ENCODE measurements at places on chromosomes 2 and 18.

DNA sequence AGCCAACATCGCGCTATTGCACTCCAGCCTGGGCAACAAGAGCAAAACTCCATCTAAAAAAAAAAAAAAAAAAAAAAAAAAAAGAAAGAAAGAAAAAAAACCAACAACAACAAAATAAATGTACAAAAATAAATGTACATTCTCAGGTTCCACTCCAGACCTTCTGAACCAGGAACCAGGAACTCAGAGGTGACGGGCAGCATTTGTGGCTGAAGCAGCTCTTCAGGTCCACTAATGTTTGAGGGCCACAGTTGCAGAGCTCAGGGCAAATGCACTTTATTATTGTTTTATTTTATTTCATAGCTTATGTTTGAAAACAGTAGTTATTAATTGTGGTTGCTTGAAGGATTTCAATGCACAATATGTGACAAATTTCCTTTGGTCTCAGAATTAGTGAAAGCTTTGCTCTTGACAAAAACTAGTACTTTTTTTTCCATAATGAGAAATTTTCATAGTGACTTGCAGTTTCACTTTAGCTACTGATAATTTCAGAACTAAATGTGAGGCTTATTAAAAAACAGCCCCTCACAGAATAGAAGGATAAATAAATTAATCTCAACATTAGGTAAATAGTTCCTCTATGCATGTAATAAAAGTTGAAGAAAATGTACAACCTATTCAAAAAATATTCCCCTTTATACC, 378.4 kb upstream of the SPHKAP start:
- H3K36me3 ChIP-seq = no peaks in the 10 kb centered on the region
- no peak overlapping the region for H3K27ac ChIP-seq

DNA sequence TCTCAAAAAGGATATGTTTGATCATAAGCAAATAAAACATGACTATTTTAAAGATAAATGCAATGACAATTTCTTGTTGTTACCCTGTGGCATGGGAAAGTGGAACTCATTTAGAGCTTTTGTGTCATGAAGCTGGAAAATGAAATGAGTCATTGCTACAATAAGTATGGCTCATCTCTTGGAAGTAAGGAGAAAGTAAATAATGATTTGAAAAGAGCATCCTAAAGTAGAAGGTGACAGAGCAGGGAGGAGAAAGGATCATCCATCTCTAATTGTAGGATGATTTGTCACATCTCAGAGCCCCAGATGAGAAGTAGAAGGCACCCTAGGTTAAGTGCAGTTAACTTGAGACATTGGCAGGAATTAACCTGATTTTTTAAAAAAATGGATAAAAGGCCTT, 200.5 kb downstream of the CPS1 start:
- H3K27me3 ChIP-seq = no peaks in the 10 kb centered on the region
- H3K4me1 ChIP-seq = no peaks in the 10 kb centered on the region
- no peak overlapping the region for H3K4me3 ChIP-seq

GRCh38 chr2:230153390-230153976, 66.3 kb downstream of the SP110 start:
- H3K4me1 ChIP-seq = no peaks in the 10 kb centered on the region
- no peak for DNase-seq
- H3K27me3 ChIP-seq = no peaks in the 10 kb centered on the region
- H3K36me3 ChIP-seq = no peaks in the 10 kb centered on the region
- H3K27ac ChIP-seq = no peak overlapping the region

GRCh38 chr2:175168564-175168945, 552 bp upstream of the ATF2 start:
- no peaks in the 10 kb centered on the region for H3K36me3 ChIP-seq
- peak overlapping the region; percentile 98 for H3K27ac ChIP-seq
- peaks cover 14% of the 10 kb centered on the region for H3K4me1 ChIP-seq
- DNase-seq = no peak
- H3K4me3 ChIP-seq = peak overlapping the region; percentile 93

GRCh38 chr2:3532941-3533340, 13.6 kb upstream of the ADI1 start:
- peaks cover 5% of the 10 kb centered on the region for H3K36me3 ChIP-seq
- H3K4me3 ChIP-seq = no peak overlapping the region
- H3K4me1 ChIP-seq = peaks cover 14% of the 10 kb centered on the region
- no peak for DNase-seq

DNA sequence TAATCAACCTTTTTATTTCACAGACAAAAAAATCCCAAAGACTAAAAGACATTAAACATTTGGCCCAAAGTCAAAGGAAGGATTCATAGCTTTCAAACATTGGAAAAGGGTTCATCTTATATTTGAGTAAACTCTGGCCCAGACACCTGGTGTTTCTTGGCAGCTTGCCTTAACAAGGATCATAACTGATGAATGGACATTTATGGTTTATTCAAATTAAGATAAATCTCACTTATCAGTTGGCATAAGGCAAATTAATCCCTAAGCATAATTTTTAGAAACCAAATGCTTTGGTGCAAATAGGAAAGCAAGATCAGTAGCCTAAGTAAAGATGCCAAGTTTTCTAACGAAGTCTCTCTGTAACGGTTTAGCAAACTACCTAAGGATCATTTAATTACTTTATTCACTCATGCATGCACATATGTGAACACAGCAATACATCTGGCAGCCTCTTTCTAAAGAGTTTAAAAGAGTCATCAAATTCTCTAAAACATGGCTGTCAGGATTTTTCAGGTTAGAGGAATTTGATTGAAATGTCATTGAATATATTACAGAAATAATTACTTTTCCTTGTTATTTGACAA, 323.4 kb upstream of the RBMS1 start:
- no peaks in the 10 kb centered on the region for H3K27me3 ChIP-seq
- H3K36me3 ChIP-seq = no peaks in the 10 kb centered on the region
- H3K4me3 ChIP-seq = no peak overlapping the region

- H3K4me1 ChIP-seq = no peaks in the 10 kb centered on the region
- no peak overlapping the region for H3K27ac ChIP-seq
- no peak overlapping the region for H3K4me3 ChIP-seq
- H3K36me3 ChIP-seq = no peaks in the 10 kb centered on the region
- no peak for DNase-seq
- H3K27me3 ChIP-seq = no peaks in the 10 kb centered on the region
Measured at GRCh38 chr18:67342159-67342558, 174.4 kb downstream of the DSEL start.

- no peaks in the 10 kb centered on the region for H3K4me1 ChIP-seq
- H3K27ac ChIP-seq = no peak overlapping the region
- no peak overlapping the region for H3K4me3 ChIP-seq
- no peak for DNase-seq
Measured at GRCh38 chr18:59660786-59661743, 36.2 kb downstream of the CCBE1 start.

- H3K4me3 ChIP-seq = no peak overlapping the region
- H3K27me3 ChIP-seq = no peaks in the 10 kb centered on the region
- no peak overlapping the region for H3K27ac ChIP-seq
- H3K4me1 ChIP-seq = no peaks in the 10 kb centered on the region
- no peaks in the 10 kb centered on the region for H3K36me3 ChIP-seq
Measured at GRCh38 chr2:176926453-176926852, 286.1 kb upstream of the HNRNPA3 start.

DNA sequence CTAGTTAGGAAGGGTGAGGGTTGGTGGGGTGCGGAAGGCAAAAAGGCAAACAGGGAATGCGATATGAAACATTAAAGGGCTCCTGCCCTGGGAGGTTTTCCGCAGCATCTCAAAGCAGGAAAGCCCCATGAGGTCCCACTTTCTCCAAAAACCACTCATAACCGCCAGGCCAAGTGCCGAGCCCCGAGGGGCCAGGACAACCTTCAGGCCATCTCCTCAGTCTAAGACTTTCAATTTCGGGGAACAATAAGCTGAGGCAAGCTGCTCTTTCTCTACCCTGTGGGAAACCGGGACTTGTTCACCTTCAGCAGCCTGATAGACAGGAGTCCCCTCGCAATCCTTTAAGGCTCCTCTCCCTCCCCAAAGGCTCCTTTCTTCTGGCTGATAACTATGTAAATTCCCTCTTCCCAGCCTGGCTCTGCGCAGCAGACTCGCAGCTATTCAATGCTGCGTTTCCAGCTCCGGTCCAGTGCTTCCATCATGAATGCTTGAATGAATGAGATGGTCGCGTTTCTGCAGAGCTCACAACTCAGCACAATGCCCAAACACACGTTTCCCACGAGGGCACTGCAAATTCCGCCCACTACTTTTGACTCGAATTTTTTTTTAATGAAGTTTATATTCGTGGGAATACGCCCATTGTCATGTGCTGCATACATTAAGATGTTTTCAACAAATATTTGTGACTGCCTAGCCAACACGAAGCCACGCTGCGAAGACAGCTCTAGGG, 1.4 kb downstream of the LAMA1 start:
- peaks cover 62% of the 10 kb centered on the region for H3K27me3 ChIP-seq
- H3K27ac ChIP-seq = no peak overlapping the region
- H3K4me1 ChIP-seq = peaks cover 10% of the 10 kb centered on the region
- DNase-seq = no peak

GRCh38 chr2:235661167-235661937, 167.5 kb downstream of the AGAP1 start:
- no peak overlapping the region for H3K27ac ChIP-seq
- peaks cover 15% of the 10 kb centered on the region for H3K4me1 ChIP-seq
- H3K36me3 ChIP-seq = no peaks in the 10 kb centered on the region
- H3K4me3 ChIP-seq = no peak overlapping the region
- no peaks in the 10 kb centered on the region for H3K27me3 ChIP-seq

DNA sequence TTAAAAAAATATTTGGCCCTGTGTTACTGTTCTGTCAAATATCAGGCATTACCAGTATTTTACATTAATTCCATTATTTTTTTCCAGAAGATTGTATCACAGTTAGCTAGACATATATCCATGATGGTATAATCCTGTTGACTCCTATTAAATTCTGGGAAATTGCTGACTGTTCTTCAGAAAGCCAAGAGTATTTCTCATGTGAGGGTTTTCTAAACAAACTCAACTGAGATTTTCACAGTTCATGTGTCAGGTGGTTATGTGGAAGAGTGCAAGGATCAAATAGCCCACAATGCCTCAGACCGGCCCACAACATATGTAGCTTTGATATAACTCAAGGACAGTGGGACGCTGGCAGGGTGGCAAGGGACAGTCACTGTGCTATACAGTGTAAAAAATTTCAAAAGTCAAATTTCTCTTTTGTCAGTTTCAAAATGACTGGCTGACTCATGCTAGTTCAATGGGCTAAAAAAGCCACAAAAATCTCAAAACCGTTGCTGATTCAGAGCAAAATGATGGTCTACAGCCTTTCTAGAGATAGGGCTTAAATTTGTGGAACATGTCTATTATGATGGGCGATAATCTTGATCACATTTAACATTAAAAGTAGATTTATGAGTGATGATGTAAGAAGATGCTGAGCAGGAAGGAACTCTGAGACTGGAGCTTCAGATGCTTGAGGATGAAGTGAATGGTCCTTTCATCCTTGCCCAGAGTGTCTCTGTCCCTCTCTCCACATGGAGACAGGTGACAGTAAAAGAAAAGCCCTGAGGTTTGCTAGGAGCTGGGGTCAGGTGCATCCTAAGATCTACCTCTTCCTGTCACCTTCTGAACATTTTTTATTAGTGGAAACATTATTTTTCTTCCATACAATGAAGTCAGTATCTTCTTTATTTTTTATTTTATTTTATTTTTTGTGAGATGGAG, 175.8 kb upstream of the PIEZO2 start:
- peak overlapping the region; percentile 66 for H3K27ac ChIP-seq
- no peaks in the 10 kb centered on the region for H3K27me3 ChIP-seq
- no peaks in the 10 kb centered on the region for H3K36me3 ChIP-seq
- no peak for DNase-seq
- peaks cover 29% of the 10 kb centered on the region for H3K4me1 ChIP-seq

GRCh38 chr18:79440316-79441110, 44.8 kb downstream of the NFATC1 start:
- H3K4me1 ChIP-seq = peaks cover 55% of the 10 kb centered on the region
- H3K27me3 ChIP-seq = no peaks in the 10 kb centered on the region
- peak overlapping the region; percentile 81 for H3K27ac ChIP-seq
- no peaks in the 10 kb centered on the region for H3K36me3 ChIP-seq
- no peak overlapping the region for H3K4me3 ChIP-seq
- DNase-seq = peak; percentile 27

DNA sequence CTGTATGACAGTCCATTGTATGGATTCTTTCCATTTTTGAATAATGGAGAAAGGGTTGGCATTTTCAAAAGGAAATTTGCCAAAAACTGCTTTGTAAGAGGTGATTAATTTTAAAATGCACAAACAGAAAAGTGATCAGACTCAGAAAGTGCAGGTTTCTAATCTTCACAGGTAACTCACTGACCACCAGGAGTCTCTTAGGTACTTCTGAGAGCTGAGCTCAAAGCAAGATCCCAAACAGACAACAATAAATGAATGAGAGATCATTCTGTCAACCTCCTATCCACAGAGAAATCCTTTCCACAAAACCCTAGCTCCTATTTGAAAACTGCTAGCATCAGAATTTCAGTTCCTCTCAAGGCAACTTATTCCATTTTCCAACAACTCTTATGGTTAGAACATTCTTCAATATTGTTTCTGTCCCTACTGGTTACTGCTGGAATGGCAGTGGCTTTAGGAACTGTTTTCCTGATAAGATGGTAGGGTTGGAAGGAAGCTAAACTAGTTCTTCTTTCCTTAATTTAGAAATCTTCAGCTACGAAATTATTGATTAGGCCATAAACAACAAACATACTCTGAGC, 20.6 kb upstream of the HAAO start:
- no peaks in the 10 kb centered on the region for H3K36me3 ChIP-seq
- no peaks in the 10 kb centered on the region for H3K27me3 ChIP-seq
- H3K27ac ChIP-seq = no peak overlapping the region
- no peak overlapping the region for H3K4me3 ChIP-seq
- peaks cover 11% of the 10 kb centered on the region for H3K4me1 ChIP-seq

- H3K27ac ChIP-seq = no peak overlapping the region
- H3K36me3 ChIP-seq = no peaks in the 10 kb centered on the region
- H3K27me3 ChIP-seq = no peaks in the 10 kb centered on the region
- DNase-seq = no peak
Measured at GRCh38 chr2:167708998-167709397, 538.4 kb downstream of the STK39 start.

DNA sequence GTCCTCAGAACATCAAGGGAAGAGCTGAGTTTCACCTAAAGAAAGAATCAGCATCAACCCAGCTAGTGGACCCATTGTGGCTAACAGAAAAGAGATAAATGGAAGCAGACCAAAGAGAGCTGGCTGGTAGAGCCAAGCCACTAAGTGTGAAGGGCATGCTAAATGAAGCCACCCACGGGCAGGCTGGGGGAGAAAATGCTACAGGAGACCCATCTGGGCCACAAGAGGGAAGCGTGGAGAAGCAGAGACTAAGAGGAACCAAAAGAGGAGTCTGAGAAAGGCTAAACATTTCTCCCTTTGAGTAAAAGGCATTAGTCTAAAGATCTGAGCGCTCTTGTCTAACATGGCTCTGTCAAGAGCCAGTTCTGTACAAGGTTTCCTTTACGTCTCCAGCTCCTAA, 15.8 kb downstream of the CWC22 start:
- no peak overlapping the region for H3K4me3 ChIP-seq
- H3K4me1 ChIP-seq = no peaks in the 10 kb centered on the region
- H3K27ac ChIP-seq = no peak overlapping the region
- H3K27me3 ChIP-seq = no peaks in the 10 kb centered on the region
- no peak for DNase-seq

GRCh38 chr2:65429786-65430602, 2.4 kb downstream of the SPRED2 start:
- peak overlapping the region; percentile 84 for H3K4me3 ChIP-seq
- no peak for DNase-seq

GRCh38 chr2:54750040-54750439, 26.6 kb downstream of the EML6 start:
- no peaks in the 10 kb centered on the region for H3K4me1 ChIP-seq
- no peaks in the 10 kb centered on the region for H3K27me3 ChIP-seq
- H3K4me3 ChIP-seq = no peak overlapping the region
- no peak overlapping the region for H3K27ac ChIP-seq
